ENCODE measurements at places on chromosomes 12 and 14.

GRCh38 chr14:69363055-69363454, 35.0 kb downstream of the ERH start:
- DNase-seq, result no peak

DNA sequence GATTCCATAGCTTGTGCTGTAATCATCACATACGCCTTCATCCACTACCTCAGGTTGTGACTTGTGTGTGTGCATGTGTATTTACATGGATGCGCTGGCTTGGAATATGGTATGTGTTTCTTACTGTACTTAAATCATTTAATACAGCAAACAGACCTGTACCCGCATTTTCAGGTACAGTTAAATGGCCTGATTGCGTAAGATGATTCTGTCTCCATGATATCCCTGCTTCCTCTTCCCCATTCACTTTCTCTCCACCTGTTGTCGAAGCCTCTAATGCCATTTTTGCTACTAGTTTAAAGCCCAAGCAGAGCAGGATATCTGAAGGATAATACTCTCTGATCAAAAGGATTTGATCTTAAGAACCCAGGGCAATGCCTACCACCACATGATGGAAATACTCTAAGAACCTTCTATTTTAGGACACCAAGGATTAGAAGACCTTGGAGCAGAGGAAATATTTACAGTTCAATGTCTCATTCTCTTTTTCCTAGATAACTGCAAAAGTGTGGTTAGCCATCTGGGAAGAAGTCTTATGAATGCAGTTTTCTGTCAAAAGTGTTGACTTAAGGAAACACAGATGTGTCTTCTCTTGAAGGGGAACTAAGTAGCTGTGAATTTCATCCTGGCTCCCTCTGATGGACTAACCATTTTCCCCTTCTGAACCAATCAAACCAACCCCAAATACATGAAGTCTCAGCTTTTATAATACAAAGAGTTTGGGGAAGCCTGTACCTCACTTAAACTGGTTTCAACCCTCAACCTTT, 78.7 kb downstream of the HELB start:
- DNase-seq, result no peak

- no peak for DNase-seq
Observed at GRCh38 chr14:89302396-89302950, 114.6 kb downstream of the FOXN3 start.

DNA sequence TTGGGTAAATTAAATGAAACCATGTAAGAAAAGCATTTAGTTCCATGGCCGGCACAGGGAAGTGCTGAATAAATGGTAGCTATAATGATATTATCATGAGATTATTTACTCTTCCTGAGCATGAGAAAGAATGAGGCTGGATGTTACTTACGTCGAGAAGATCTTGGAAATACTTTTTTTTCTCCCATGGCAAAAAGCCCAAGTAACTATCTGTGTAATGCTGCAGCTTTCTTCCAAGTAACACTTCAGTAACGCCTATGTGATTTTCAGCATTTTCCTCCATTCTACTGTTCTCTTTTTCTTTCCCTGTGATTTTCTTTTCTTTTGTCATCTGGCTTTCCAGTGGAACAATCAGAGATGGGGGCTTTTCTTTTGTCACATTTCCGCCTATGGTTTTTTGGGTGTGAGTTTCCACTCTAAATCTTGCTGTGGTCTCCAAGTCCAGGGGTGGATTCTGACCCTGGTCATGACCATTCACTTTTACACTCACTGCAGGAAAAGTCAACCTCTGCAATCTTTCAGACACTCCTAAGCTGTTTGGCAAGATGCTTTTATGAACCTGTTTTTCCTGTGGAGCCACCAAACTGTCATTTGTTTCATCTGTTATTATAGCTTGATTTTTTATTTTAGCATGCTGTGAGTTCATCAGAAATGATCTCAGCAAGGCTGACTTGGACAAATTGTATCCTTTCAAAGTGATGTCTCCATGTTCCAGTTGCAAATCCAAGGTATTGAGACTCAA, 25.0 kb upstream of the SYCP3 start:
- DNase-seq, result no peak

GRCh38 chr12:120800665-120801064, 75.0 kb downstream of the ACADS start:
- DNase-seq, result no peak

GRCh38 chr14:91399868-91400640, 17.6 kb downstream of the CCDC88C start:
- DNase-seq, result no peak

- DNase-seq, result no peak
Observed at GRCh38 chr12:109879351-109880042, 844 bp downstream of the GLTP start.

GRCh38 chr14:55858604-55859003, 259.6 kb upstream of the PELI2 start:
- no peak for DNase-seq

- no peak for DNase-seq
Observed at GRCh38 chr12:44976246-44976645, 74.7 kb downstream of the DBX2 start.

All from NCI-H526 treated with DMSO at 0.1 percent for 48 hours (cell line).